ENCODE measurements at places on chromosomes 6 and 20.

GRCh38 chr6:102981490-102982015, 1588.0 kb downstream of the GRIK2 start:
- DNase-seq = no peak

- DNase-seq = no peak
Observed at GRCh38 chr20:7665376-7665775, 274.9 kb downstream of the HAO1 start.

GRCh38 chr20:32522776-32523612, 62.1 kb downstream of the NOL4L start:
- no peak for DNase-seq

GRCh38 chr6:3876101-3876500, 26.9 kb downstream of the FAM50B start:
- no peak for DNase-seq

GRCh38 chr20:52259295-52259694, 67.7 kb upstream of the ZFP64 start:
- no peak for DNase-seq

- DNase-seq = peak; percentile 63
Observed at GRCh38 chr6:16305788-16306187, 67.4 kb downstream of the GMPR start.

DNA sequence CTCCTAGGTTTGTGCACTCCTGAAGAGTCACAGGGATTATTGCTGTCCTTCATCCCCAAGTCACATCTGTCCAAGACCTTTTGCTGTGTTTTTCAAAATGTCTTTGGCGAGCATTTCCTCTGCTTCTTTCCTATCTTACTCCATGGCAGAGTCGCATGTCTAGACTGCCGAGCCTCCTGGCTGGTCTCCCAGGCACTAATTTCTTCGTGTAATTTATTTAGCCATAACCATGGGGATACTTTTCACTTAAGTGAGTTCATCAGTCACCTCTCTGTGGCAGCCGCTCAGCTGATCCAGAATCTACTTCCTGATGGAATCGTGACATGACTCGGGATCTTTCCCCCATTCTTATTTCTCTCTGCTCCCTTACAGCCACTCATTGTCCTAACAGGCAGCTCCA, 25.8 kb downstream of the ADGRF5 start:
- no peak for DNase-seq

DNA sequence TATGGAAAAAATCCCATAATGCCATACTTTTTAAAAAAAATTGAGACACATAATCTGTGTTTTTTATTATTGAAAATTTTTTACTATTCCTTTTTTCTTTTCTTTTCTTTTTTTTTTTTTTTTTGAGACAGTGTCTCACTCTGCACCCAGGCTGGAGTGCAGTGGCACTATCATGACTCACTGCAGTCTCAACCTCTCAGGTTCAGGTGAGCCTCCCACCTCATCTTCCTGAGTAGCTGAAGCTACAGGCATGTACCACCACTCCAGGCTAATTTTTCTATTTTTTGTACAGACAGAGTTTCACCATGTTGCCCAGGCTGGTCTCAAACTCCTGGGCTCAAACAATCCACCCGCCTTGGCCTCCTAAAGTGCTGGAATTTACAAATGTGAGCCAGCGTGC, 100.4 kb downstream of the AFG1L start:
- no peak for DNase-seq

- DNase-seq = no peak
Observed at GRCh38 chr6:132811276-132811675, 3.1 kb upstream of the RPS12 start.

- no peak for DNase-seq
Observed at GRCh38 chr6:164129218-164129617, 714.7 kb downstream of the QKI start.

- DNase-seq = no peak
Observed at GRCh38 chr6:11854408-11855165, 76.0 kb upstream of the ADTRP start.

- no peak for DNase-seq
Observed at GRCh38 chr20:1741309-1742048, 83.9 kb upstream of the SIRPG start.

DNA sequence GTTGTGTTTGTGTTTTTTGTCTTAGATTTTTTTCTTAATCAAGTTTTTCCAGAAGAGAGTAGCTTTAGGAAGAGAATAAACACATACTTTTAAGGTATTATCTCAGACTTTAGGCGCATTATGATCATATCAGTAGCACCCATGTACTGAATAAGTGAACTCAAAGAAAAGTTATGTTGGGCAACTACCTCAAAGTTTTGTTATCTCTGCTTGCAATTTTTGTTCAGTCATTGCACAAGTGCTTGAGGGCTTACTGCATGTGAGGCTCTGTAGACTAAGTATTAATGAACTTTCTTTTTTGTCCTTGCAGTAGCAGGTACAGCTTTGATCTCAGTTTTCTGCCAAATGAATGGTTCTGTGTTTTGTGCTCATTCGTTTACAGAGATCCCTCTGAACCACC, 189.0 kb downstream of the SLC16A10 start:
- DNase-seq = no peak

- DNase-seq = no peak
Observed at GRCh38 chr6:68040312-68040778, 594.7 kb upstream of the ADGRB3 start.

DNA sequence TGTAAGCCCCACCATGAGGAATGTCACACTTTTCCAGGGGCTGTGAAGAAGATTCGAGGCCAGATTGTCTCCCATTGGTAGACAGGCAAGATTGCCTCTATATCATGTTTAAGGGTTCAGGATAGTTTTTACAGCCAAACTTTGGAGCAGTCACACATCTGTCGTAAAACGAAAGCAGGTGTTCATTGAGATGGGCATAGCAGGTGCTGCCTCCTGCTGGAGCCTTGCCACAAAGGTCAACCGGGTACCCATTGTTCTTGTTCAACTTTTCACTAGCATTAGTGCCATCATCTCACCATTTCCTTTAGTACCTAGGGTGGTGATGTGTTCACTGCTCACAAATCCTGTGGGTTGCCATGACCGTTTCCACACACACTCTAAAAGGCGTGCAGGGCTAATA, 198.3 kb downstream of the HTR1B start:
- DNase-seq = no peak

- DNase-seq = no peak
Observed at GRCh38 chr20:44723391-44723790, 8.2 kb downstream of the CCN5 start.

DNA sequence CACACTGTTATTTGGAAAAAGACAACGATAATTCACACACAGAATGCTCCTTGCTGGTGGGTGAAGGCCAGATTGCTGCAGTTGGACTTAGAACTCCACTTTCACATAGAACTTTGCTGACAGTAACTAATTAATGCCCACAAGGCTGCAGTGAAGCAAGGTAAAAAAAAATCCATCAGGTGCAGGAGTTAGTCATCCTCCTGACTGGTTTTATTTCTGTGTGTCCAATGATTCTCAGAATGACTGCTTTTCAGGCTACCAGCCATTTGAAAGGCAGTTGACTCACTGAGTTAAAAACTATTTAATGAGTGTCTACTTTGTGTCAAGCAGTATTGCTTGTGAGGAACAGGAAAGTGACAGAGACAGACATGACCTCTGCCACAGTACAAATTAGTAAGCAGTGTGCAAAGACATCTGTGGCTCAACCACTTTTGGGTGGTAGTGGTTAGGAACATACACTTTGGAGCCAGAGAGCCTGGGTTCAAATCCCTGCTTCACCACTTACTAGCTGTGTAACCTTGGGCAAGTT, 41.9 kb downstream of the ELOVL5 start:
- DNase-seq = peak; percentile 80

DNA sequence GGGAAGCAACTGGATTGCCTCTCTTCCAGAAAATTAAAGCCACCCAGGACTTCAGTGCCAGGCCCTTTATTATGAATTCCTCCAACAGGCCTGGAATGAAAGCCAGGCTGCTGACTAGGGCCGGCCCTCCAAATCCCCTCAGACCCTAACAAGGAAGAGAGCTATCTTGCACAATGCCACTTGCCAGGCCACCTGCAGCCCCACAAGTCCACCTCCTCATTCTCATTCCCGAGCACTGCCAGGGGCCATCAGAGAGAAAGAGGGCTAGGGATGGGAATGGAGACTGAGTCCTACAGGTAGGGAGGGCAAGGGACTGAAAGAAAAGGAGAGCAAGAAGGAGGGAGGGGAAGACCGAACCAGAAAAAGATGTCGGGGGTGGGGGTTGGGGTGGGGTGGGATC, 86.5 kb downstream of the MRPL14 start:
- no peak for DNase-seq

- no peak for DNase-seq
Observed at GRCh38 chr6:33217681-33218080, 9.4 kb downstream of the RING1 start.

DNA sequence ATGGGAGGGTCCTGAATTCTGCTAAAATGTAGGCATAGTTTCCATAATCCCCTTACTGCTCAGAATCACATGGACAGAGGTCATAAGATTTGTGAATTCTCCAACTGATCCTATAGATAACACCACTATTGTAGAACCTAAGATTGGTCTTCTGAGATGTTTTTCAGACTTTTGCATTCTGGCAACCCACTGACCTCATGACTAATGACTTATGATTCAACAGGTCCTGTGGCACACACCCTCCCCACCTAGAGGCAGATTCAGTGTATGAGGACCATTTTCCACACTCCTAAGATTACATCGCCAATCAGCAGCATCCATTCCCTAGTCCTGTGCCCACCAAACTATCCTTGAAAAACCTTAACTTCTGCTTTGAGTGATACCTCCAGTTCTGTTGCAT, 207.2 kb downstream of the BTBD9 start:
- no peak for DNase-seq

GRCh38 chr20:1286267-1287024, 20.4 kb downstream of the SNPH start:
- DNase-seq = no peak

DNA sequence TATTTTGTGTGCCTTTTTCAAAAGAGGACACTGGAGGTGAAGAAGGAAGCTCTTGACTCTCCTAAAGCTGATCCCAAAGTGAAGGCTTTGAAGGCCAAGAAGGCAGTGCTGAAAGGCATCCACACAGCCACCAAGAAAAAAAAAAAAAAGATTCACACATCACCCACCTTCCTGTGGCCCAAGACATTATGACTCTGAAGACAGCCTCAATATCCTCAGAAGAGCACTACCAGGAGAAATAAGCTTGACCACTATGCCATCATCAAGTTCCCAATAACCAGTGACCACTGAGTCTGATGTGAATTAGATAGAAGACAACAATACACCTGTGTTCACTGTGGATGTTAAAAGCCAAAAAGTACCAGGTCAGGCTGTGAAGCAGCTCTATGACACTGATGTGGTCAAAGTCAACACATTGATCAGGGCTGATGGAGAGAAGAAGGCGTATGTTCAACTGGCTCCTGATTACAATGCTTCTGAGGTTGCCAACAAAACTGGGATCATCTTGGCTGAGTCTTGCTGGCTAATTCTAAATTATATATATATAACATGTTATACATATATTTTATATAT, 59.4 kb downstream of the PLCG1 start:
- DNase-seq = no peak

GRCh38 chr20:61755971-61756845, 309.5 kb downstream of the TAF4 start:
- DNase-seq = no peak

DNA sequence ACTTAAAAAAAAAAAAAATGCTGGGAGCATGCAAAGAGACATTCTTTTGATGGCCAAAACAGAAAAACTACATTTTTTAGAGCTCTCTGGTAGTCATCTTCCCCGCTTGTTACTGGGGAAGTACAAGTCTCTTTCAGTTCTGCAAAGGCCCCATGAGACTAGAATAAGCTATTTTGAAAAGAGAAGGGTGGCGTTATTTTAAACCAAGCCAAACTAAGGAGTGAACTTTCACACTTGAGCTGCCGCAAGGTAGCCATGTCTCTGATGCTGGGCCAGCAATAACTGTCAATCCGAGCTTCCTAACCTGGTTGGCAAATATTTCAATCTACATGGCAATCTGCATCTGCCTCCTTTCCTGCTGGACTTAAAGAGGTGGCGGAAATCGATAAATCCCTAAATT, 96.7 kb downstream of the L3MBTL3 start:
- peak; percentile 46 for DNase-seq

DNA sequence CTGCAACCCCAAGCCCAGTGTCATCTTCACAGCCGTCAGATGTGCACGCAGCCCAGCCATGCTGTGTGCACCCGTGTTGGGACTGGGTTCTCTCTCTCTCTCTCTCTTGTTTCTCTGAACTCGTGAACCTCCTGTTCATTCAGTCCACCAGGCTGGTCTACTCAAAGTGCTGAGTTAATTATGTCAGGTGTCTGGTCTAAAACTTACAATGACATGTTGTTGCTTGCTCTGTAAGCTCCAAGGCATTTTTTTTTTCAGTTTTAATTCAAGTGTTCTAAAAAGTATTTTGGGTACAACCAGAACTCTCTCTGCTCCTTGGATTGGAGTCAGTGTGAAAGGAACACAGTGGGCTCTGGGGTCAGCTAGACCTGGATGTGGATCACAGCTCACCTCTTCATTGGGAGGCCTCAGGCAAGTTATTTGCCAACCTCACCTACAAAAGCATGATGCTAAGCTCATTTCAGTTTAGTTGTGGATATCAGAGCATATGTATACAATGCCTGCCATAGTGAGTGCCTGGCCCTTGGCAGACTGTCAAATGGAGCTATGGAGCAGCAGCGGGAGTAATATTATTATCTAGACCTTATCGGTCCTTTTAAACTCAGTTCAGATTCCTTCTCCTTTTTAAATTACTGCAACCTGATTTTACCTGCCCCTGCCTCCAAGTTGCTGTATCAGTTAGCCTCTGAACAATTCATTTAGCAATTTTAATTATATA, 59.5 kb downstream of the PLEKHG1 start:
- DNase-seq = no peak

All from GM06990 (cell line).